ENCODE measurements at places on chromosomes 4 and X.

GRCh38 chr4:106594291-106594952, 225.8 kb upstream of the GIMD1 start:
- no peak for DNase-seq

- DNase-seq: no peak
Measured at GRCh38 chr4:130092187-130093015, 996.4 kb downstream of the C4orf33 start.

DNA sequence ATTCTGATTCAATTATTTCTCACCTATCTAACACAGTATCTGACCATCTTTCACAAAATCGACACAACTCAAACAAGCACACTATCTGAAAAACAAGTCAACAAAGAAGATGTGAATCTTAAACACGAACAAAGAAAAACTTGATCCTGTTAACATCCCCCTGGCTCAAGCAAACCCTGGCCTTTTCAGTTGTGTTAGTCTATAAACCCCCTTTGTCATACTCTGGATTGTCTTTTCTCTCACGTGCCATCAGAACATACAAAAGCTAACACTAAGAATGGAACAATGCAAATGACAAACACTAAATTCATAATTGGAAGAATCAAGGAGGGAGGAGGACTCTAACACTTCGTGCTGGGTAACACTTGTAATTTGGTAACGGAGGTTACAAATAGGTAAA, 168.7 kb downstream of the GASK1B start:
- DNase-seq: no peak

DNA sequence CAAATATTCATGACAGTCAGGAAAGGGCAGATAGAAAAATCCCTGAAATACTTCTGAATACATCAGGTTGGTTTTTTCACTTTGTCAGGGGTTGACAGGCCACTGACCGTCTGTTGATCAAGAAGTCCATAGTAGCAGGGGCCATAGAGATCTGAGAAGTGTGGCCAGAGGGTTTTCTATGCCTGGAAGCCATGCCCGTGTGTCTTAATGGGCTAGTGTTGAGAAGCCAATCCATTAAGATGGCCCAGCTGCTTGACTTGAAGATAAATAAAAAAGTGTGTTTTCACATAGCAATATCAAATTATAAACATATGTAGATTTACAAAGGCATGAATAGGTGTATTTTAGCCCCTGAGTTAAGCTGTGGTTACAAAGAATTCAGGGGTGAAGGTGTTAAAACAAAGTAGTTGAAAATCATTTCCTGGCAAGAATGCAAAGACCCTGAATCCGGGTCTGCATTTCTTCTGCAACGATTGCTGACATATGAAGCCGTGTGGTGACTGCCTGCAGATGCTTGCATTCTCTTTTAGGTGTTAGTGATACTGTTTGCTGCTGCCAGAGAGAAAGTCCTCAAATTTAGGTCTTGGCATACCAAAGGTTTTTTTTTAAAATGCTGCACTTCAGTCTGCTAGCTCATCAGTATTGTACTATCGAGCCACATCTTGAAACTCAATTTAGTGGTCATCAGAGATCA, 9.3 kb upstream of the LIMCH1 start:
- no peak for DNase-seq

DNA sequence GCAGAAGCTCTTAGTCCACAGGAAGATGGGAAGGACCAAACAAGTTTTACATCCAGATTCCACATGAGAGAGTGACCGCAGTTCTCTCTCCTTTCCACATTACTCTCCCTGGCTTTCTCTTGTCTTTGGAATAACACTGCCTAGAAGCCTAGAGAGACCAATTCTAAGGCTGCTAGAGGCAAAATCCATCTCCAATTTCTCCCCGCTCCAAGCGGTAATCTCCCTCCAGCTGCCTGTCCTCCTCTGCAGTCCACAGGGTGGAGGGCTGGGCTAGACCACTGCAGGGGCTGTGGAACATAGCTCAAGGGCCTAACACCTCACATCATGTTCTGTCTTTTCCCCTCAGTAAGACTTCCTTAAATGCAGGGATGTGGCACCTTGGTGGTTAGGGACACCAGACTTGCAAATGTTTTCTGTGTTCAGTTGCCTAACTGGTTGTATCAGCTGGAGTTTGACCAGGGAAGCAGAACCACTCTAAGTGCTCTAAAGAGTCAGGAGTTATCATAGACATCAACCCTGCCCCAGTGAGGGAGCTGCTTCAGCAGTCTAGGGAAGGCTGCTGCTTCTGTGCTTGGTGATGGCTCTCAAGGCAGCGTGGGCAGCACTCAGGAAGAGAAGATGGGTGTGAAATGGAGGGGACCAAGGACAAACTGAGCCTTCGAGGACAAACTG, 423.1 kb downstream of the BCOR start:
- no peak for DNase-seq

GRCh38 chrX:9379697-9380551, 84.9 kb upstream of the TBL1X start:
- DNase-seq: no peak

- no peak for DNase-seq
Measured at GRCh38 chr4:119233750-119234149, 21.2 kb downstream of the USP53 start.

GRCh38 chr4:106430797-106431196, 62.2 kb upstream of the GIMD1 start:
- DNase-seq: no peak

DNA sequence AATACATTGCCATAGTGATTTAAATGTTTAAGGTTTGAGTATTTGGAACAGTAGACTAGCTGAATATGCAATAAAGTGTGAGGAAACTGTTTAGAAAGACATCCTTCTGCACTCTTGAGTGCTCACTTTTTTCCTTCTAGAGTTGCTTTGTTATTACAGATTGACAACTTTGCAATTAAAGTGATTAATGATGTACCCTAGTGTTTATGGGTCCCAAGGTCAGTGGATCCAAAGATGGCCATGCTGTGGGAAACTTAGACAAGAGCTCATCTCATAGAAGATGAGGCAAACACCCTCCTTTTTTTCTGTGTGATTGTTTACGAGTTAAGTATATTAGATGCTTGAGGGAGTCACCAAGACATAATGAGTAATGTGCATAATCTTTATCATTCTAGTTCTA, 118.8 kb downstream of the PDLIM5 start:
- DNase-seq: no peak

GRCh38 chr4:47519239-47519883, 34.3 kb downstream of the ATP10D start:
- no peak for DNase-seq

- DNase-seq: no peak
Measured at GRCh38 chr4:38461342-38461741, 202.7 kb upstream of the KLF3 start.

DNA sequence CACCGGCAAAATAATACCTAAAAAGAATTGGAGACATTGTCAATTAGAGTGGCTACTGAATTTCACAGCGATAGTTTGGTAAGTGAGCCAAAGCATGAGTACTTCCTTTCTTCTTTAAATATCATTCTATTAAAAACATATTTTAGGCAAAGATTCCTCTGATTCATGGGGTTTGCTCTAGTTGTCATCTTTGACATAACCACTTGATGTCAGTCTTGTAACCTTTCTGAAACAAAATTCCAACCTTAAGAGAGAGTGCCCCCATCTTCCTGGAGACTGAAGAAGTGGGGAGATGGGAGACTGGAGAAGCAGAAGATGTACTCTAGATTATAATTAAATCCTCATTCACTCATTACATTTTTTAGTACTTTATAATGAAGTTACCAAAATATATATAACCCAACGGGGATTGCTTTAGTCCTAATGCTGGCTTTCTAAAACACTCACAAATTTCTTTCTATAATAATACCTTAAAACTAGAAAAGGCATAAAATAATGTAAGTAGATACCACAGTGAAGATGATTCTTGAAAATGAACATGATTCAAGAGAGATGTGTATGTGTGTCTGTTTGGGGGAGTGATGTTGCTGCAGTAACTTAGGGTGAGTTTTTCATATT, 96.4 kb downstream of the EMCN start:
- DNase-seq: no peak

- DNase-seq: no peak
Measured at GRCh38 chrX:45517090-45517973, 316.7 kb upstream of the DIPK2B start.

DNA sequence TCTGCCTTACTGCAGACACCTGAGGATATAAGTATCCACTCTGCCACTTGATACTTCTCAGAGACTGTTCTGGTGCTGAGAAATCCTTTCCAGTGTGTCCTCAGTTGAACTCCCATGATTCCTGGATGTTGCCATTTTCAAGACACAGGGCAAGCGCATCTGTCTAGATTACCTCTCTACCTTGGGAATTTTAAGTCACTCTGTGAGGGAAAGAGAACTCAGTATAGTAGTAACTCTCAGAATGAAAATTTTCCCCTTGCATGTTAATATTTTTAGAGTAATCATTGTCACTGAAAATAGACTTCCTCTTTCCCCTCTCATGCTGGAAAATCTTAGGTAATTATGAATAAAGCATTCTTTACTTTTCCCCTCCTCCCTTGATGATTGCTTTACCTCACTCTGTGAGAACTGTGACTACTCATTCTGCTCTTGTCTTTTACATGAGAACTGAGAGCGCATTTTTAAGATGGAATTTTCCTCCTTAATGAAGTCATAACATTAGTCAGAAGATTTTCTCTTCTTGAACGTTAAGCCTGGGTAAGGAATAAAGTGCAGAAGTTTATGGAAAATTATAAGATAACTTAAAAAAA, 45.0 kb downstream of the TET2 start:
- DNase-seq: no peak

DNA sequence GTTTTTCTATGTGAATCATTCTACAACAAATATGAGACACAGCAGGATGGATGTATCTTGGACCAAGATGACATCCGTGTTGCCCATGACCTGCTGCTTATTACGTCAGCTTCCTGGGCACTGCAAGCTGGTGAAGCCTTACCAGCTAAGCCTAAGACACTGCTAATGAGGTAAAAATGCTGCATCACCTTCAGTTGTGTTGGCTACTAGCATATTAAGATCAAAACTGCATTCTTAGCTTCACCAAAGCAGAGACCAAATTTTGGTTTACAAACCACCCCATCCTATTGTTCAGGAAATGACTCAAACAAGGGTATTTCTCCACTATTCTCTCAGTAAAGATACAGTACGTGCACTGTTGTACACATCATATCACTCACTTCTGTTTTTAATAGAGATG, 50.3 kb downstream of the MAML3 start:
- no peak for DNase-seq

DNA sequence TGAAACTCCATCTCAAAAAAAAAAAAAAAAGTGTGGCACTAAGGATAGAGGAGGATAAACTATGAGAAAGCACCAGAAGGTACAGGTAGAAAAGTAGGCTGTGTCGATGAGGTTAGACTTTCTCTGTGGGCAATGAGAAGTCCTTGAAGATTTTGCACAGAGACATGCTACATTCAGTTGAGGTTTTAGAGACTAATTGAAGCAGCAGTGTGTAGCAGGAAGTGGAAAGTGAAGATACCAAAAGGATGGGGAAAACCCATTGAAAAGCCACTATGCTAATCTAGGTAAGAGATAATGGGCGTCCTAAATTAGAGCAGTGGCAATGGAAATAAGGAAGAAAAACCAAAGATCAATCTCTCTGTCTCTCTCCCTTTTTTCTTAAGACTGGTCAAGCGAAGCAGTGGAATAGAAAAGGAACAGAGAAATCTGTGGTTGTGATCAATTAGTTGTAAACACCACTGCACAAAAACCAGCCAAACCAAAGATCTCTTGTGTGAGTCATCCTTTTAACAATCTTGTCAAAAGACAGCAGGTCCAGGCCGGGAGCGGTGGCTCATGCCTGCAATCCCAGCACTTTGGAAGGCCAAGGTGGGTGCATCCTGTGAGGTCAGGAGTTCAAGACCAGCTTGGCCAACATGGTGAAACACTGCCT, 3.5 kb downstream of the SPINK2 start:
- no peak for DNase-seq

- no peak for DNase-seq
Measured at GRCh38 chr4:108619372-108620100, 840 bp upstream of the RPL34 start.

DNA sequence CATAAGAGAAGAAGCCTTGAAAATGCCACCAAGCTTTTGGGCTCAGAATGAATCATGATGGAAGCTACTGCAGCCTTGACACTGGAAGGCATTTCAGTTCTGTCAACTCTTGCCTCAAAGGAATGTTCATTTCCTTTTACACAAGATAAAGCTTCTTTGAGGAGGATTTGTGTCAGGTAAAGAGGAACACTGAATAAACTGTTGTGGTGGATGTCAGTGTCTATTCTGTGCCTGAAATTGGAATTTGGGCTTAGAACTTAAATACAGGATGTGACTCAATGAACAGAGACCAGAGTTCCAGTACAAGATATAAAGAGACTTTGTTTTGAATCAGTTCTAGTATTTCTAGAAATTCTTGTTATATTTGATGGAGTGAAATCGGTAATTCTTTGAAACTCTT, 313.2 kb downstream of the PACRGL start:
- no peak for DNase-seq

DNA sequence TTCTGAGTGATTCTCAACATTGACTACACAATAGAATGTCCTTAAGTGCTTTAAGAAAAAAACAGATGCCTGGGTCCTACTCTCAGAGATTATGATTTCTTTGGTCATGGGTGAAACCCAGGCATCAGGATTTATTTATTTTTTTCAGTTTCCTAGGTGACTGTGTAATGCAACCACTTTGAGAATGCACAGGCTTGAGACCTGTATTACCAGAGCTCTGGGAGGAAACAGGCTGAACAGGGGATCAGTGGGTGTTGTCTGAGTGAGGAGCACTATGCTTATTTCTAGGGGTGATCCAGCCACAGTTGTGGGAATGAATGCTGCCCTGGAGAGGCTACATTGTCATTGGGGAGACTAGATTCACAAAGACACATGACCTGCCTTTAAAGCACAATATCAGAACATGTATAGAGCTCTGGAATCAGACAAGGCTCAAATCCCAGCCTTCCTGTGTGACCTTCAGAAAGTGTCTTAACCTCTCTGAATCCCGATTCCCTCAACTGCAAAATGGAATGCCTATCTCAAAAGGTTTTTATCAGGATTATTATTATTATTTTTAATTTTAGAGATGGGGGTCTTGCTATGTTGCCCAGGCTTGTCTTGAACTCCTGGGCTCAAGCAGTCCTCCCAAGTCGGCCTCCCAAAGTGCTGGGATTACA, 61.6 kb upstream of the PRPS1 start:
- no peak for DNase-seq

GRCh38 chrX:25015486-25016360, at the start of gene ARX:
Gene ARX (minus strand): TSS chrX:25015965. CDS start chrX:25015737, 228 bp downstream.
- DNase-seq: no peak

DNA sequence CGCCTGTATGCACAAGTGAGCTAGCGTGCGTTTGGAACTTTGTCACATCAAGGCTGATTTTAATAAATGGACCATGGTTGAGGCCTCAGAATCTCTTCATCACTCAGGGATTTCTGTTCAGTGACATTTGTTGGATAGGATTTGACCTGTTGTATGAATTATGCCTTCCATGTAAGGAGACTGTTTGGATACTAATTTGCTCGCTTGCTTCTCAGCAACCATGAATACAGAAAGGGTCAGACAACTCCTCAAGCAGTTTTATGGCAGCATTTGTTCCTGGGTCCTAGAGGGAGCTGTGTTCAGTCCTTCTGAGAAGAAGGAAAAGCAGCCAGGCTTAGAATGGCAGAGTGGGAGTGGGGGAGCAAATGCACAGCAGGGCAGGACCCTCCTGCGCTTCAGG, 269.7 kb upstream of the LCORL start:
- no peak for DNase-seq

GRCh38 chr4:183828125-183828524, 77.0 kb upstream of the STOX2 start:
- no peak for DNase-seq

- DNase-seq: no peak
Measured at GRCh38 chr4:93947286-93947685, 118.7 kb downstream of the ATOH1 start.
